DMS53 (cell line): ENCODE measurements at places on chromosomes 3 and 15.

DNA sequence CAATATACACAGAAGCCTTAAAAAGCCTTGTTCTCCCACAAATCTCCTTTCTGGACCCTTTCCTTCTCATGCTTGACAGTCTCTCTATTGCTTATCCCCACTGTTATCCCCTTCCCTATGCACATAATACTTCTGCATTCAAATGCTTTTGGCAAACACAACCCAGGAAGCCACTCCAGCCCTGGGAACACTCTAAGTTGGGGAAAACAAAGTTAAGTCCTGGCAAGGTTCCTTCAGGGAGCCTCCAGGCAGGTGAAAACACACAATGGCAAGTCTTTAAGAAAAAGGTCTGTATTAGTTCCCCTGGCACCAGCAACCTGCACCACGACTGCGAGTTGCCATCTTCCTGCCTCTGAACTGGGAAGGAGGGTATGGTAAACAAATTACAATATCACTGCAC is 19.7 kb upstream of the GANC start:
- no peak for DNase-seq

DNA sequence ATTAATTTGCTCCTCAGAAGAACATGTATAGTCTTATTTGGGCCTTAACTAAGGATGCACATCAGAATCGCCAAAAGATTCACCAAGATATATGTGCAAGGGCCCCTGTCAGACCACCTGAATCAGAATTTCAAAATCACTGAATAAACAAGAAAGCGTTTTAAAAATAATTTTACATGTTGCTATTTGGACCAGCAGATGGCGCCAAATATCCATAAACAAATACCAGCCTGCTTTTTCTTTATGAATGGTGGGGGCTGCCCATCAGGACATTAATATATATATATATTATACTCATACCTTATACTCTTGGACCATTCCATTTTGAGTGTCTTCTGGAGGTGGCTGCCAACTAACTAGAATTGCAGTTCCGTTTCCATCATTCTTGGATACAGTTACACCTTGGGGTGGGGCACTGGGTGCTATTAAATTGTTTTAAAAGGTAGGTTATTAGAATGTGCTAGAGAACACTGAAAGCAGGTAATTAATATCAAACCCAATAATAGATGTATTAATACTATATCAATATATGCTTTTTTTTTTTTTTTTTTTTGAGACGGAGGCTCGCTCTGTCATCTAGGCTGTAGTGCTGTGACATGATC is 1108.3 kb downstream of the ROBO1 start:
- DNase-seq: peak; percentile 44

- no peak for DNase-seq
These were observed 646.6 kb downstream of the NTRK3 start for GRCh38 chr15:87609894-87610293.

DNA sequence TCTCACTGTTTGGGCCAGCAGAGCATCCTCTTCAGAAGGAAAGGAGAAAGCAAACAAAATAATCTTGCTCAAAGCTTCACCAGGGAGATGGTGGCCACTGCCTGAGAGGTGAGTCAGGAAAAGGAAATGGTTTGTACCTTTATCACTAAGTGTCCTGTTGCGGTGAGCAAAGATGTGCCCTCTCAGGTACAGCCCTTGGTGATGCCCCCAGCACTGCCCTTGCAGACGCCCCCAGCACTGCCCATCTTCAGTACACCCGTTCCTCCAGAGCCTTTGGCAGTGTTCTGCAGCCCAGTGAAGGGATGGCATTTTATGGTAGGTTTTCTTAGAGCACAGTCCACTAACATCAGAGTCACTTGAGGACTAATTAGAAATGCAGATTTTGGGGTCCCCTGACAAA is 92.3 kb downstream of the ZNF621 start:
- no peak for DNase-seq

GRCh38 chr3:188194332-188194731 is 40.4 kb downstream of the LPP start:
- DNase-seq: peak; percentile 10

- no peak for DNase-seq
These were observed 19.0 kb downstream of the CISH start for GRCh38 chr3:50592568-50592967.

DNA sequence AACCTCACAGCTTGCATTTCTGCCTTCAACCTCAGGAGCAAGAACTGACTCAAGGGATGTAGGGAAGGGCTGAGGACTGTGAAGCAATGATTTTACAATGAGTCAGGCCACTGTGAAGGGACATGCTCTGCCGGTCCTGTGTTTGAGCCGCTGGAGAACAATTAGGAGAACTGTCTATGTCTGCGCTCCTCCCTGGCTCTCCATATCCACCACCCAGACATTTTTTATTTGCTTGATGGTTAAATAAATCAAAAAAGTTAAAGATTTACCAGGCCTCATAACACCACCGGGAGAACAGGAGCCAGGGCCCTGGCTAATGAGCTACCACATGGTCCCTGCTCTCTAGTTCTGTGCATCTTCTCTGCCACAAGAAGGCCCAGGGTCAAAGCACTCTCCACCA is 29.6 kb downstream of the SEC61A1 start:
- peak; percentile 54 for DNase-seq

- DNase-seq: no peak
These were observed 253.7 kb upstream of the RASGRP1 start for GRCh38 chr15:38818157-38818790.

GRCh38 chr3:195139091-195139875 is 131.7 kb downstream of the XXYLT1 start:
- DNase-seq: no peak

- DNase-seq: peak; percentile 82
These were observed 672 bp downstream of the TFRC start for GRCh38 chr3:196081002-196081833.

- no peak for DNase-seq
These were observed 260.2 kb downstream of the CGGBP1 start for GRCh38 chr3:87798567-87798947.

DNA sequence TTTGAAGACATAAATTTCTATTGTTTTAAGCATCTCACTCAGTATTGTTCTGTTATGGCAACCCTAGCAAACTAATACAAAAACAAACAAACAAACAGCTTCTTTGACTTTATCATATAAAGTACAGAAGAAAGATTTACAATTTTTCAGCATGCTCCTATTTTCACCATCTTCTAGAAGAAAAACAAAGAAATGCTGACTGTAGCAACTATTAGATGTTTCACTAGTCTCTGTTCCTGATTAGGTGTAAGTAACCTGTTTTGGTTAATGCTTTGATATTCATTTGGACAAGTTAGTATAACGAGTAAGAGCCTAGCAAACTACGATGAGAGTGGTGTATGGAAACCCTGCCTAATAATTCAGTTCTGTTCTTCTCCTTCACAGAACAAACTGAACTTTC is 478.5 kb downstream of the NAALADL2 start:
- DNase-seq: no peak

- peak; percentile 41 for DNase-seq
These were observed 110.3 kb downstream of the MFSD1 start for GRCh38 chr3:158912188-158912587.

DNA sequence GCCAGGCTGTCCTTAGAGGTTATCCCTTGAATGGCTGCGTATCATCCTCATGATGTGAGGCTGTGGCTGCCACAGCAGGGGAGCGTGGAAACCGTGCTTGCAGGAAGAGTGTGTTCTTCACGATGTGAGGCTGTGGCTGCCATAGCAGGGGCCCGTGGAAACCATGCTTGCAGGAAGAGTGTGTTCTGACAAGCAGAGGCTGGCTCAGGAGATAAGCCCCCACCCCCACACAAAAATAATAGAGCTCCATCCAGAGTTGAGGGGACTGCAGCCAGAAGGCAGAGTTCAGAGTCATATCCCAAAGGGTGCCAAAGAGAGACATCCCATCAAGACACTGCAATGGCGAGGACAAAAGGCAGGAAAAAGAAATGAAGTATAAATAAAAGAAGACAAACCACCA is 22.6 kb upstream of the BDH1 start:
- DNase-seq: no peak

DNA sequence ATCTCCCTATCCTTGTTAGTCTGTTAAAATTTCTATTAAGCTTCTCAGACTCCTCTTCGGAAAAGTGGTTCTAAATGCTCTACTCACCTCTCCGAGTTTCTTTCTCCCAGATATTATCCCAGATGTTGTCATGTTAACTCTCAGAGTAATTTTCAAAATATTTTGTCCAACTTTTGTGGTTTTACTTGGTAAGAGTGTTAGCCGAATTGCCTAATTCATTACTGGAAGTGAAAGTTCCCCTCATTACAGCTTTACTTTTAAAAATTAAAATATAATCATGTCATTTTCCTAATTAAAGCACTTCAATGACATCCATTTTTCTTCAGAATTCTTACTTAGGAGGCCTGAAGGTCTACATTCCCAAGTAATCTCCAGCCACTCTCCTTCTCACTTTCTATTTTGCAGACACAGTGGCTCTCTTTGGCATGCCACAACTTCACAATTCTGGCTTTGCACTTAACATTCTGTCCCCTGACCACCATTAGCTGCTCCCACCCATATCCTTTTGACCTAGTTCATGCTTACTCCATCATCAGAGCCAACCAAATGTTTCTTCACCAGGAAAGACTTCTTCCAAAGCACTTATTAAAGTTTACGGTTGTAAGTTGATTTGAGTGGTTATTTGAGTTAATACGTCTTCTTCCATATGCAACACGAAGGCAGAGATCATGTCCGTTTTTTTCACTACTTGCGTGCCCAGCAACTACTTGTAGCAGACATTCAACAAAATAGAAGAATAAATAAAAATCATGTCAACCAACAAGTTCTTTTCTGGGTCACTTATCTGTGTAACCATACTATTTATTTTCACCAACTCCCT is 10.2 kb upstream of the TIPARP start:
- DNase-seq: no peak
